Neural progenitor cell (in vitro differentiated cells): ENCODE measurements at places on chromosomes 2 and 18. TPM values are rescaled to one million over a fixed set of nuclear protein-coding genes. Genes with fewer than 3 reads are reported as not detected.

HOXD12 gene
- total RNA-seq, result not detected in 2 replicates

POTEJ gene
- total RNA-seq, result 0.21 TPM in 1 of 2 replicates, not detected in the other

DNA sequence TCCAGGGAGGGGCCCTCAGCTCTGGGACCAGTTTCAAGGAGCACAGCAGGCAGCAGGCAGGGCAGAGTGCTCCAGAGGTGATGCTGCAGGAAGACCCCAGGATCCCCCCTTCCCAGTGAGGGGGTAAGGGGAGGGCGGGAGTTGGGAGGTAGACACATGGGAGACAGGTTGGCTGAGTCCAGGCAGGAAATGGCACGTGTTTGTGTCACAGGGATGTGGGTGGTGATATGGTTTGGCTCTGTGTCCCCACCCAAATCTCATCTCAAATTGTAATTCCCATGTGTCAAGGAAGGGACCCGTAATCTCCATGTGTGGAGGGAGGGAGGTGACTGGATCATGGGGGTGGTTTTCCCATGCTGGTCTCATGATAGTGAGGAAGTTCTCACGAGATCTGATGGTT lies 25.2 kb upstream of the OTOS start:
- no peak for DNase-seq
- no peak overlapping the region for H3K4me3 ChIP-seq
- no peaks in the 10 kb centered on the region for H3K36me3 ChIP-seq
- no peaks in the 10 kb centered on the region for H3K27me3 ChIP-seq
- no peak overlapping the region for H3K27ac ChIP-seq
- peaks cover 9% of the 10 kb centered on the region for H3K4me1 ChIP-seq

- H3K36me3 ChIP-seq, result no peaks in the 10 kb centered on the region
- no peaks in the 10 kb centered on the region for H3K27me3 ChIP-seq
- no peaks in the 10 kb centered on the region for H3K4me1 ChIP-seq
- H3K4me3 ChIP-seq, result no peak overlapping the region
Measured at GRCh38 chr2:129799036-129799958, 180.2 kb upstream of the RAB6C start.
